Femur (tissue), 1 donor: ENCODE measurements at places on chromosomes 11 and 22.

DNA sequence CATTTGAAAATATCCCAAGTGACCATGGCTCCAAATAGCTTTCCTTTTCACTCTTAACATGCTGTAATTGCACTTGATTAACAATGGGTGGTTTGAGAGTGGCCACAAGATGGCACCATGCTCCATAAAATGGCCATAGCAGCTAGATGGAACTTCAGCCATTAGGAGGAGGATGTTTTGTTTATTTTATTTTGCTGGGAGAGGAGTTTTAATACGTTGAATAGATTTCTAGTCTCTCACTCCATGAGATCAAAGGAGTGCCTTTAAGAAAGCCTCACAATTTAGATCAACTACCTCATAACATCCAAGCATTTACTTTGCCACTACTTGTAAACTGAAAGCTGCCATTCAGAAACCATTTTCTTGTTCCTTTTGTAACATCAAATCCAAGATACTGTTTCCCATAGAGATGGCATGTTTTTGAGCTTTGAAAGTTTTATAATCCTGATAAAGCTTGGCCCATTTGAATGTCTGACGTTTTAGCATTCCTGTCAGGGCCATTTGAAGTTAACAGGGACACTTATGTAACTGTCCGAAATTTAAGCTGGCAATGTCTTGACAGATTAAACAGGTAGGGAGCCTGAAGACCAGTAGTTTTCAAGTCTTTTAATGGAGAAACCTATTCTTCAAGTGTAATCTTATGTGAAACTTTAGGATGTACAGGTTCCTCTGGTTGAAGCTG, 4.7 kb downstream of the FEN1 start:
- peak; percentile 84 for DNase-seq

DNA sequence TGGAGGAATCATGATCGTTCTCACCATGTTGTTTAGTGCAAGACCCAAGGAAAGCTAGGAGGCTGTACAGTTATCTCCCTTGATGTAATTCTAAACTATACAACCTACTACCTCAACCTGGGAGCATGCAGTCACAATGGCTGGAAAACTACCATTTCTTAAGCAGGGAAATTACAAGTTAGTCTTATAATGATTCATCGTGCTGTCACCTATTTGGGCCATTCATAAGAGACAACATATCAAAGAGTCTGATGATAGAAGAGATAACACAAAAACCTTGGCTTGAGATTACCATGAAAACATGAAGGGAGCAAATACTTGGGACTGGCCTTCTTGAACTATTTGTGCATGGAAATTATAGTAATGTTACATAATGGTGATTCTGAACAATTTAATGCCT, 30.5 kb upstream of the BLID start:
- DNase-seq, result no peak

GRCh38 chr11:8784954-8785353, 102.4 kb downstream of the RPL27A start:
- no peak for DNase-seq

- no peak for DNase-seq
Observed at GRCh38 chr22:43088627-43088983, 586 bp downstream of the TTLL1 start.

GRCh38 chr11:84812471-84812969, 814.6 kb downstream of the DLG2 start:
- peak; percentile 46 for DNase-seq

- DNase-seq, result no peak
Observed at GRCh38 chr11:10592331-10592730, 23.9 kb upstream of the LYVE1 start.

- DNase-seq, result no peak
Observed at GRCh38 chr22:17056058-17056457, 28.7 kb upstream of the IL17RA start.

GRCh38 chr22:29043906-29044575, 17.6 kb downstream of the C22orf31 start:
- no peak for DNase-seq

GRCh38 chr22:28989484-28989883, 72.1 kb downstream of the C22orf31 start:
- DNase-seq, result no peak

GRCh38 chr11:111733611-111734088, 32.5 kb downstream of the PPP2R1B start:
- peak; percentile 43 for DNase-seq

GRCh38 chr11:82978422-82979099, 77.0 kb downstream of the DDIAS start:
- DNase-seq, result no peak

DNA sequence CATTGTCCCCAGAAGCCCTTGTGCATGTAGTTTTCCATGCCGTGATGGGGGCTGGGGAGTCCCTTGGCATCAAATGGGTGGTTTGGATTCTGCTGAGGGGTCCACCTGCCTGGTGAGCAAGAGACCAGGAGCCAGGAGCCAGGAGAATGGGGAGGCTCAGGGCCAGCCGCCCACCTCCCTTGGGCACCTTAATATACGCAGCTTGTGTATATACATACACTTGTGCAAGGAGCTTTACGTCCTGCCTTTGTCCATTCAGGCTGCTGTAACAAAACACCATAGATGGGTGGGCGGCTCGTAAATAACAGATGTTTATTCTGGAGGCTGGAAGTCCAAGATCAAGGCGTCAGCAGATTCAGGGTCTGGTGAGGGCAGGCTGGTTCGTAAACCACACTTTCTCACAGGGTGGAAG, 62.5 kb downstream of the SMIM38 start:
- peak; percentile 11 for DNase-seq

DNA sequence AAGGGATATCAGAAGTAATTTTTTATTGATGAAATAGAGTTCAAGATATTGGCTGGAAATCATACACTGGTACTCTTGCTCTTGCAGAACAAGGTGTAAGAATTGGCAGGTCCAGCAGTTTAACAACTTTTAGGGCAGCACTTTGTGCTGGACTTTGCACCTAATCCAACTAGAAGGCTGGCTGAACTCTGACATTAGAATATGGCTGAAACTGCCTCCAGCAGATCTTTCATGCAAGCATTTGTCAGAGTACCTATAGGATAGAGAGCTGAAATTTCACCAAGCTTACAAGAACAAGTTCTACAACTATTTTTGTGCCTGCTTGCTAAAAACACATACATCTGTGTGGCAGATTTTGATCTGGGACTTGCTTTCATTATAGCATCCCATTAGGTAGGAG, 17.2 kb downstream of the HPS5 start:
- DNase-seq, result no peak

- DNase-seq, result no peak
Observed at GRCh38 chr22:43300891-43301676, 42.1 kb downstream of the SCUBE1 start.

DNA sequence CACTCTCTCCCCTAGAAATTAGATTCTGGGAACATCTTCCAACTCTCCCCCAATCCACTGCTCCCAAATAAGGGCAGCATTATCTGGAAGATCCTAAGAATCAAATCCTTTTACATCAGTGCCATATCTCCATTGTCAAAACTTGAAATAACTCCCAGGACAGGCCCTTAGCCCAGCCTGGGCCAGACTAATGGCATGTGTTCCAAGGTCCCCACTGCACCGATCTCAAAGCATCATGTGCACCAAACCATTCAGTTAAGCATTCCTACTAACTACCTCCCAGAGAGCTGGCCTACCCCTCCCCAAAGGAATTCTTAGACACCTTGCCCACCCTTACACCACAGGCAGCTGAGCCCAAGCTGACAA, 44.2 kb upstream of the POU2AF1 start:
- no peak for DNase-seq

DNA sequence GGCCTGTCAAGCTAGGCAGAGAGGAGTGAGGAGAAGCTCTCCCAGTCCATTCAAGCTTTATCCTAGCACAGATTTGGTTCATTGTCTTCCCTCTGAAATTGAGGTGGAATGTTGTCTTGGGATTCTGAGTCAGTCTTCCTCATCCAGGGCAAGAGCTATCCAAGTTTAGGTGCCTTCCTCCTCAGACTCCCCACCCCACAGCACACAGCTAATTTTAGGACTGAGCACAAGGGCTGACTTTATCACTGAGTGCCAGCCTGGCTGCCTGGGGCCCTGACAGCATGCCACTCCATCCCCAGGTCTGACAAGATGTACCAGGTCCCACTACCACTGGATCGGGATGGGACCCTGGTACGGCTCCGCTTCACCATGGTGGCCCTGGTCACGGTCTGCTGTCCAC, 2.6 kb downstream of the PGAP2 start:
- no peak for DNase-seq

DNA sequence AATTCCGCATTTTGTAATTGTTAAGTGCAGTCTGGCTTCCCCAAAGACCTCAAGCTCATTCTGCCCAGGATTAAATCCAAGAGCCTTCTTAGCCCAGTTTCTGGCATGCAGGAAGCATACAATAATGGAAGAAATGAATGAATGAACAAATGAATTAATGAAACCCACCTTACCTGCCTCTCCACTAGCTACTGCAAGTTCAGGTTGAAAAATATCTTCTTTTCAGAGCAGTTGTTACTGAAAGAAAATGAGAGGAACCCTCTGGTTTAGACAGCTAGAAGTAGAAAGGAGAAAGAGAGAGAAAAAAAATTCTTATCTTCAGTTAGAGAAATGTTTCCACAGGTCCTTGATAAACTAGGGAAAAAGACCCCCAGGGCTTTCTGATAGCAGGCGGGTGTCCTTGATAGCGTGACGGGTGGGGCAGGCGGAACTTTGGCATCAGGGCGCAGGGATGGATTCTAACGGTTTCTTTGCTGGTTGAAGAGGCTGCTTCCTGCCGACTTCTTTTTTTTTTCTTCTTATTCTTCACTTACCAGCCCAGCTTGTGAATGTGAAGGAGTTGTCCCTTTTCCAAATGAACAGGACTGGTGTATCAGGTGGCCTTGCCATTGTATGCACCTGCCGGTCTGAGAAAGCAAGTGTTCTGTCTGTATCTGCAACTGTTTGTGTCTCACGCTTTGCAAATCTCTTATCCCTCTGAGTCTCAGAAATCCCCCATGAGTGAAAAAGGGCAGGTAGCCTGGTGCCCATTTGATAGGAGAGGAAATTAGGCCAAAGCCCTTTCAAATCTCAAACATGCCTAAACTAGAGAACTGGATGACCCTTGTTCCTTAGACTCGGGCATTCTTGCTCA, 10.0 kb downstream of the LMO2 start:
- DNase-seq, result no peak

GRCh38 chr11:8213376-8213775, 44.6 kb upstream of the RIC3 start:
- no peak for DNase-seq

DNA sequence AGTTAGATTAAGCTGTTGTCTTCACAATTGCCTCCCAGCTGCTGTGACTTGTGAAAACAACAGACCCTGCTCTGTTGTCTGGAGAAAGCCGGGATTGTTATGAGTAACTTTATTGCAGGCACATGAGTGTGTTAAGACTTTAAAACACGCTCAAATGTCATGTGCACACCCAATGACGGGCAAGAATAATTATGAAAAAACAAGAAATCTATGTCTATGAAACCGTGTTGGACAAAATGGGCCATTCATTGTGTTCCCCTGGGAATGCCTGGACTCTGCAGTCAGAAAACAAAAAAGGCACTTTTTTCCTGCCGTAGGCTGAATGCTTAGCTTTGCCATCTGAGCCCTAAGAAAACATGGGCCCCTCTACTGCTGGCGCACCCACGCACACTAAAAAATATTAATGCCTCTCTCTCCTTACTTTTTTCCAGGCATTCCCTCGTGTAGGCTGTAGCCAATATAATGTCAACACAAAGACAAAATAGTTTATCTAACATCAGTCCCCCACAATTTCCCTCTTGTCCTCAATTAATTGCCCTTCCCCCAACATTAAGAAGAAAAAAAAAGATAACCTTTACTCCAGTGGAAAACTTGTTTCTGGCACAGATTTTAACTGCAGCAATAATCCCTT, 207.9 kb downstream of the SOX6 start:
- peak; percentile 60 for DNase-seq

DNA sequence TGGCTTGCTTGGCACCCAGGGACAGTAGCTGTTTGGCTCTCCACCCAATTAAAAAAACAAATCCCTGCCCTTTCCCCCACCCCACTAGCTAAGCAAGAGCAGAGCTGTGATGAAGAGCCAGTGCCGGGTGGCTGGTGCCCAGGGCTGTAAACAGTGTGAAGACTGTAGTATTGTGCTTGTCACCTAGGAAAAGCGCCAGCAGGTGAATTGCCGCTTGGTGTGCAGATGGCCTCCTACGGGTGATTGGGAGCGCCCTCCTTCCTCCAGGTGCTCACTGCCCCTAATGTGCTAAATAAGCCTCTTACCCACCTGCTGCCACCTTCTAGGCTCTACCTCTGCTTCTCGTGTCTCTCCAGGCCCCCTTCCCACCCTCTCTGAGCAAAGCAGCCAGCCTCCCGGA, 18.4 kb upstream of the RAPSN start:
- DNase-seq, result no peak

- peak; percentile 43 for DNase-seq
Observed at GRCh38 chr11:44525473-44526252, 39.8 kb upstream of the CD82 start.

DNA sequence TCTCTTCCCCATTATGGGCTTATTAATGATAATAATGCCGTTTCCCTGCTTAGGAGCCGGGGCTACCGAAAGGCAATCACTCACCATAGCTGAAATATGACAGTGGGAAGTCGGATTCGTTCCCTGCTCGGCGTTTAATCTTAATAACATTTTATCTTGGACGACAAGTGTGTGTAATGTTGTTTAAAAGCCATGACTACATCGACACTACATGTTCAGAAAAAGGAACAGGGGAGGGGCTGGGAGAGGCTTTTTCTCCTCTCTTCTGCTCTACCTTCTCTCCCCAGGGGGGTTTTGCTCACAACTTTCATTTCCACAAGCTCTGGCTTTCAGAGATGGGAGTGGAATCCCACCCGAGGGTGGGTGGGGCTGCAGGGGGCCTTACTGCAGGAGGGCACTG, 105.5 kb downstream of the DSCAML1 start:
- DNase-seq, result no peak

DNA sequence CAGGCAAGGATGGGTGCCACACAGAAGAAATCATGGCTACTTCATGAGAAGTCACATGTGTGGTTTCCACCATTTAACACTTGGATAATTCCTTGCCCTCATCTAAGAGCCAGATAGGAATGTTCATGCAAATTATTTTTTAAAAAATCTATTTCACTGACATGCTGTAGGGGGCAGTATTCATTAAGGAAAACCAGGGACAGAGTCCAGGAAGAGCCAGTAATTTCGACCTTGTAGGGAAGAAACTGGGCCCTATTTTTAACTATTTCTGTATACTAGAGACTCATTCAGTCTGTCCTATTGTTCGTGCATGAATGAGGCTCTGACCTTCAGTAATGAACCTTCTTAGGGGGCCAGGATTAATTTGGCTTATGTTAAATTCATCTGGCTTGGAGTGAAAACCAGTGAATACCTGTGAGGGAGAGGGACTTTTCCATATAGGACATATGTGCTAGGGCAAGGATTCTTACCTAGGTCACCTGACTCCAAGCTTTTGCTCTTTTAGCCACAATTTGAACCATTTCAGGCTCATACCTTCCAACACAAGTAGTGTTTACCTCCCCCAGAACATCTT, 192.7 kb downstream of the NAV2 start:
- DNase-seq, result no peak

- DNase-seq, result peak; percentile 89
Observed at GRCh38 chr11:67505605-67506396, 638 bp upstream of the PITPNM1 start.

DNA sequence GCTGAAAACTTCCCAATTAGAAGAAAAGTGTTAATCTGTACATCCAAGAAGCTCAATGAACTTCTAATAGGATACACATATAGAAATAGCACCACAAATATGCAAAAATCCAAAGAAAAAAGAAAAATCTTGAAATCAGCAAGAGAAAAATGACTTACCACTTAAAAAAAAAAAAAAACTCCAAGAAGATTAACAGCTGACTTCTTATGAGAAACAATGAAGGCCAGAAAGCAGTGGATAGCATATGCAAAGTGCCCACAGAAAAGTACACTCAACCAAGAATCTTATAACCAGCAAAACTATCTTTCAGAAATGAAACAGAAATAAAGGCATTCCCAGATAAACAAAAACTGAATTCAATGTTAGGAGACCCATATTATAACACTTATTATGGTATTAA, 29.9 kb upstream of the OR5B12 start:
- DNase-seq, result no peak
